Activated CD4-positive, alpha-beta T cell treated with anti-CD3 and anti-CD28 coated beads for 4 hours (primary cell): ENCODE measurements at places on chromosomes 2 and 18.
A peak's percentile ranks its signal among the peaks of the same experiment; 100 is the strongest.

- no peak for DNase-seq
Observed at GRCh38 chr2:237242091-237242536, 156.4 kb downstream of the COPS8 start.

DNA sequence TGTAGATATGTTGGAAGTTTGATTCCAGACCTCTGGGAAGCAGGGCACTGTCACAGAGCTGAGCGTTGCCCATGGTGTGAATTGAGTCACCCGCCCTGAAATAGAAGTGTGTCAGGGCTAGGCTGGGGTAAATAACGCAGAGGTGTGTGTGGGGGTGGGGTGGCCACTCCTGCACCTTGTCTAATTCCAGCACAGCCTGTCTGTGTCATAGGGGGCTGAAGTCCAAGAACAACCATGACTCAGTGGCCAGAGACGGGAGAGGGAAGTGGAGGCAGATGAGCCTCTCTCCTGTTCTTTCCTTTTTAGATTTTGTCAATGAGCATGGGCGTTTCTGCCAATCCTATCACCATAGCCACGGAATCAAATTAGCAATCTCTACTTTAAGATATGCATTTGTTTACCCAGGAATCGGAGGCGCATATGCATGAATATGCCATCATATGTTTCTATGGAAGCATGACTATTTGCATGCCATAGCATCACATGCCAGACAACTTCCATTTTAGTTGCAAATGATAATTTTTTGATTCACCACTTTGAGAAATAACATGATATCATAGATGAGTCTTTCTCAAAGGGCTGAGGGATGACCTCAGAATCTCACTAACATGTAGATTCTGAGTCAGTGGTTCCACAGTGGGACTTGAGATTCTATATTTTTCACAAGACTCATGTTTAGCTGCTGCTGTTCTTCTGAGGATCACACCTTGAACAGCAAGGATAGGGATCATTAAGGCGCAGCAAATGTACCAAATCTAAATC is 852.9 kb downstream of the DCDC2C start:
- no peak for DNase-seq

DNA sequence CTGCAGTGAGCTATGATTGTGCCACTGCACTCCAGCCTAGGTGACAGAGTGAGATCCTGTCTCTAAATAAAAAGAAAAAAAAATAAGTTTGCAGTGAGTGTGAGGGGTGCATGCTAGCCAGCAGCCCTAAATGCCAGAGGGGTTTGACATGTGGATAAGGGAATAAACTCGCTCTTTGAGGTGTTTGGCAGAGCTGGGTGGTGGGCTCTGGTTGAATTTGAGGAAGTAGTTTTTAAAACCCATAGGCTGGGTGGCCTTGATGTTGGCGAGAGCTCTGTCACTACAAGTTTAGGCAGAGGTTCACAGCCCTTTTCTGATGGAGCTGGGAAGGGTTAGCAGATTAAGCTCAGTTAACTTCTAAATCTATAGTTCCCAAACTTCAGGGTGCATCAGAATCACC is 3.1 kb downstream of the ANXA4 start:
- DNase-seq, result no peak

GRCh38 chr2:220134756-220135534 is 507.5 kb downstream of the SLC4A3 start:
- no peak for DNase-seq

- DNase-seq, result no peak
Observed at GRCh38 chr2:46717344-46718121, 198.1 kb downstream of the MCFD2 start.

- DNase-seq, result peak; percentile 64
Observed at GRCh38 chr2:134120733-134121630, 132.9 kb upstream of the MGAT5 start.

DNA sequence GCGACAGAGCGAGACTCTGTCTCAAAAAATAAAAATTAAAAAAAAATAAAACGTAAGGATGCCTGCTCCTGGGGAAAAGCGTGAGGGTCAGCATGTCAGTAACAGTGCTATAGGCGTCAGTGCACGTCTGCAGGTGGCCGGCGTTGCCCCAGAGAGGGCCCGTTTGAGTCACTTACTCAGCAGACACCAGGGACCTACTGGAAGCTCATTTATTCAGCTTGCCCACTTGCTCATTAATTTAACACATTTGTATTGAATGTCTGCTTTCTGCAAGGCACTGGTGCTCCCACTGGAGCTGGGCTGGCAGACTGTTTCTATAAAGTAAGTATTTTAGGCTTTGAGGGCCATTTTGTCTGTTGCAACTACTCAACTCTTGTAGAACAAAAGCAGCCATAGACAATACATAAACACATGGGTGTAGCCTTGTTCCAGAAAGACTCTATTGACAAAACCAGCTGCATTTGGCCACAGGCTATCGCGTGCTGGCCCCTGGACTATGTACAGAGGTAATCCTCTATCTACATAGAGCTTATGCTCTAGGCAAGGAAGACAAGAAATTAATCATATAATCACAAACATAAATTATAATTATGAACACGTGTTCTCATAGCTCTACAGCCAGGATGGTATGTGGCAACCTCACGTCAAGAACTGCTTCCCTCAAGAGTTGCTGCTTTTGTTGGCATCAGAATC is 73.2 kb downstream of the KLHL29 start:
- no peak for DNase-seq

DNA sequence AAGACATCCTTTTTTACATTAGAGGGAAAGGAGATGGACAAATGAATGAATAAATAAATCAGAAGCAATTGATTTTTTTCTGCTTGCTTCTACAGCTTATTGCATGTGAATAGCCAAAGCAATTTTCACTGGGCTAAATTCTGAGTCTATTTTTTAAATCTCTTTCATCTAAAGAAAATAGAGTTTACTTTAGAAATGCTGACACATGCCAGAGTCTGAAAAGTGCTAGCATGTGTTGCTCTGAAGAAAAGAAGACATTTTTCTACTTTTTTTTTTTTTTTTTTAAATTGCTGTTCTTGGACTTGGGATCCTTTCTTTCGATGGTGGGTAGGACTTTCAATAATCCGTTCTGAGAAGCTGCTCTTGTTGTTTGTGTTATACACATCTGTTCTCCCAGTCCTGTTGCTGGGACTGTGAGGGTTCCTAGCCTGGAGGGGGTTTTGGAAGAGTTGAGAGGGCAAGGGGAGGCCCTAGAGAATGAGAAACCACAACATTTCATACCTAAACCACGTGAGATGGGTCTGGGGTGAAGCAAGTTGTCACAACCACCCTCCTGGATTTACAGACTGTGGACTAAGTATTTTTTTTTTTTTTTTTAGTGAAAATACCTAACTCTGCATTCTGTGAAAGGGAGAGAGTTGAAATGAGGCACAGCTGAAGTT is 193.5 kb downstream of the PRKCE start:
- no peak for DNase-seq

- no peak for DNase-seq
Observed at GRCh38 chr2:152782171-152782570, 63.8 kb downstream of the ARL6IP6 start.

- DNase-seq, result no peak
Observed at GRCh38 chr2:46363535-46364170, 66.4 kb downstream of the EPAS1 start.

DNA sequence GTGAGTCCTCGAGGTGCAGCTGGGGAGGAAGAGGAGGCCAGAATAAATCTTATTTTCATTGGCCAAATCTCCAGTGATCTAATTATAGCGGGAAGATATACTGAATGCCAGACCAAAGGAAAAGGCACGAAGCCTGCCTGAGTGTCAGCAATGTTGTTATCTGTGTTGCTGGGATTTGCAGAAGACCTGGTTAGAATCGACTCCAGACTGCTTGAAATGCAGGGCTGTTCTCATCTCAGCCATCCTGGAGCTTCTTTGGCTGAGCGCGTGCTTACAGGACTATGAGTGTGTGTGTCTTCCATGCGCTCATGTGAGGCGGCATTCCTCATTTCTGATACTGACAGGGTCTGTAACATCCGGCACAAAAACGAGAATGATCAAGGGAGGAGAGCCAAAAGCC is 81.2 kb downstream of the TSN start:
- no peak for DNase-seq

- DNase-seq, result no peak
Observed at GRCh38 chr2:88698498-88699233, 7.2 kb downstream of the RPIA start.

GRCh38 chr2:46229134-46230063 is 67.8 kb upstream of the EPAS1 start:
- DNase-seq, result peak; percentile 34

- DNase-seq, result no peak
Observed at GRCh38 chr18:32036506-32037180, 18.0 kb downstream of the RNF125 start.

GRCh38 chr2:145815933-145816332 is 1296.0 kb upstream of the ZEB2 start:
- DNase-seq, result no peak

DNA sequence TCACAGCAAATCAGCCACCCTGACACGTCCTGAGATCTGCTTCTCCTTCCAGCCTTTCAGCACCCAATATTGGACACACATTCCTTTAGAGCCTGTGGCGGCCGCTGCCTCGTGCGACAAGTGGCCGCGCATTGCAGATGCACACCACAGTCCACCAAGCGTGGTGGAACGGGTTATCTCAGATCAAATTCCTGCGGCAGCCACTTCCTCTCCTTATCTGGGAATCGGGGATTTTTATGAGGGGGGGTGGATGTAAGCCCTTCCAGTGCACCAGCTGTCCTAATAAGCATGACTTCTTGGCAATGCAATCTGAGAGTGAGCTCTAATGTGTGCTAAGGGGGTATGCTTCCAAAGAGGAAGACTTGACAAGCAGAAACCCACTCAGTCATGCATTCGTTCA is 18.3 kb upstream of the BMP10 start:
- DNase-seq, result no peak

- no peak for DNase-seq
Observed at GRCh38 chr2:239916205-239917124, 108.7 kb downstream of the NDUFA10 start.

GRCh38 chr2:150581717-150582472 is 94.4 kb upstream of the RND3 start:
- no peak for DNase-seq

DNA sequence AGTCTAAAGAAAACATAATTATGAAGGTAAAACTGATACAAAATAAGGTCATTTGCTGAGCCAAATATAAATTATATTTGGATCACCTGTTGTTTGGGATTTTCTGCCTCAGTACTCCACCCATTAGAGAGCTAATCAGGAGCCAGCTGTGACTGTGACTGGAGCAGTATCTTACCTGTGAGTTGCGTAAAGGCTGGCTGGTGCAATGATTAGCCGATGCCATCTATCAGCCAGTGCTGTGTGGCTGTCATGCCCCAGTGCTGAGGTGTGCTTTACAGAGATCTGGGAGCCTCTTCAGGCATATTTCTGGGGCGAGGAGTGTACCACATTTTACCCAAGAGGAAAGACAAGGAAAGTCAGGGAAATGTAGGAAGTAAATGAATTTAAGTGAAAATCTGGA is 191.8 kb downstream of the LRRTM1 start:
- no peak for DNase-seq

DNA sequence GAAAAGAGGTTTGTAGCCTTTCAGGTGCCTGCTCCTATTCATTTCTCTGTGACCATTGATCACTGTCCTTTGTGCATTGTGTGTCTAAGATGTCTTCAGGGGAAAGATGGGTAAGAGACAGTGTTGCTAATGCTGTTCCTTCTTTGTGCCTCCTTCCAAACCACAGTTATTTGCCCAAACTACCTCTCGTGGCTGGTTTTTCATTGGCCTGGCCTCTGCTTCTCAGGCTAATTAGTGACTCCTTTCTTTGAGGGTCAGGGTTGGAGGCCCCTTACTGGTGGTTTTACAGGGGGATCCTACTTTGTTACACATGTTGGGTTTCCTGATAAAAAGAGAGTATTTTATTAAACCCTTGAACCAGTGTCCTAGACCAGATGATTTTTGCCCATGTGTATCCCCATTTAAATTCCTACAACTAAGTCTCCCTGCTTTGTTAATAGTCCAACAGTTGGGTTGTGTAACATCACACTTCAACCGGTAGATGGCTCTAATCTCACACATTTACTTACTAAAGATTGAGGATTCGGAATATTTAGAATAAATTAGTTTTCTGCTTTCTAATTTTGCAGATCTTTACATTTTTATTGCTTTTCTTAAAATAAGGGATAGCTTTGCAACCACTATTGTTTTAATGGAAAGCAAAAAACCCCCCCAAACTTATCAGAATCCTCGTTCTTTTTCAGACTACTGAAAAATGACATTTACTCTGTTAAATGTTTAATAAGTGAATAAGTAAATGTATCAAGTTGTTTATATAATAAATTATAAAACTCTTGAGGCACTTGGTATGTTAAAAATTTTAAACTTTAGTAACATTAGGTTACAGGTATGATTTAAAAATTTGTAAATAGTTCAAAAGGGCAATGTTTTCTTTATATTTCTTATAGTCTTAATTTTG is 2.4 kb downstream of the MARS2 start:
- no peak for DNase-seq

- no peak for DNase-seq
Observed at GRCh38 chr18:7608781-7609201, 41.7 kb downstream of the PTPRM start.

DNA sequence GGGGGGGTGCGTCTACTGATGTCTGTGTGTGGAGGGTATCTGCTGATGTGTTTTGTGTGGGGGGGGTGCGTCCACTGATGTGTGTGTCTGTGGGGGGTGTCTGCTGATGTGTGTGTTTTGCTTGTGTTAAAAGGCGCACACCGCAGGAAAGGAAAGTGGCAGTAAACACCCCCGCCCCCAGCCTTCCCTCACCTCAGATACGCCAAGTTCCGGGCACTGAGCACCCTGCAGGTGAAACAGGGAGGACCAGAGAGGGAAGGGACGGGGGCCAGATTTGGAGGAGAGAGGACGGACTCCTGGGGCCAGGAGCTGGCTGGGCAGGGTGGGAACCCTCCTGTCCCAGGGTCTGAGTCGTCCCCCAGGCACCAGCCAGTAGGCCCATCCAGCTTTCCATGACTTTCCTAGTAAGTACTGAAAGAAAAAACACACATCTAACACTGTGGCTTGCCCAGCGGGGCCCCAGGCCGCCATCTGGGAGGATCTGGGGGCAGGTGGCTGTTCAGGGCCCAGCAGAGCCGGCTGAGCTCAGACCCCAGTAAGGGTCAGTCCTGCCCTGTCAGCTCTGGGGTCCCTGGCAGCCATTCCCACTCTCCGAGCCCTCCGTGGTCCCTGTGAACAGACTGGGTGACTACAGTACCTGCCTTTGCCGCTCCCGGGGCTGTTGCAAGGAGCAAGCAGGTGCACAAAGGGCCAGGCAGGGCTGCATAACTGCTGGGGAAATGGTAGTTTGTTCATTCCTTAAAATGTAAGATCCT is 126.9 kb downstream of the NFATC1 start:
- peak; percentile 73 for DNase-seq

DNA sequence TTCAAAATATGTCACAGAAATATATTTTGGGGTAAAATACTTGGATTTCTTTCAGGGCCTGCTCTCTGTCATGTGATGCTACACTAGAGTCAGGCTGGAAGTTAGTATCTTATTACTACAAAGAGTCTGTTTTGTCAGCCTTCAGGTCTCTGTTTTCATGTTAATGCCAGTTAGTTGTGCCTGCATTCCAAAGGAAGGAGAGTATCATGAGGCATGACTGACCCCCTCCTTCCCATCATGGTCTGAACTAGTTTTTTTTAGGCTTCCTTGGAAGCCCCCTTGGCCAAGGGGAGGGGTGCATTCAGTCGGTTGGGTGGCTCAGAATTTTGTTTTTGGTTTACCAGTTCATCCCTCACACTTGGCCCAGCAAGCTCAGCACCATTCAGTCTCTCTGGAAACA is 318.0 kb downstream of the ALK start:
- DNase-seq, result no peak
